ENCODE measurements at places on chromosomes 12 and 14.

GRCh38 chr12:45244561-45245343 lies 28.9 kb downstream of the ANO6 start:
- peak; percentile 73 for DNase-seq

DNA sequence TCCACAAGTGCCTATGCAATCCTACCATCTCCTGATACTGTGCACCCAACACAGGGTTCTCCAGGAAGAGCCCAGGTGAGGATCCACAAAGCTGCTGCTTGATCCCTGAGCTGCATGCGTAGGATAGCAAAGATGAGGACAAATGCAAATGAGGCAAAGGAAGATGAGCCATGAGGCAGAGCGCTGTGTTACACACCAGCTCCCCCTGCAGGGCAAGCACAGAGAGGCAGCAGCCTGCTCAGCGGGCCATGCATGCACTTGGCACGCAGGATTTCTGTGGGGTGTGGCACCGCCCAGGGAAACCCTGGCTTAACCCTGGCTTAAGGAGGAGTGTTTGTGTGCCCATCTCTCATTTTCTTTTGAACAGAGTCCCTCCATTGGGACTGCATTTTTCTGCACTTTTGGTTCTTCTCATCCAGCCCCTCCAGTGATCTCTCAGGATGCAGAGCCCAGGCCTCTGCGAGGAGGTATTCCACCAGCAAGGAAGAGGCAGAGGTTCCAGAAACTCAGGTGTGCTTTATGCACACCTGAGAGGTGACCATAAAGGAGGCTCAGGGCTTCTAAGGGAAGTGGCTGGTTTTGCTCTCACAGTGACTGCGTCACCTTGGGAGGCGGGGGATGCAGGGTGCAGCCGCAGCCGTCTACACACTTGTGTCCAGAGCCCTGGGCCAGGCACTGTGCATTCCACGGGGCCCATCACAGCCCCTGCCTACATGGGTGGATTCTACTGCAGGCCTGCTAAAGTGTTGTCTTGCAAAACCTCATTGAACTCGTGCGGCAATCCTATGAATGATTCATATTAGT lies 973.3 kb upstream of the TMEM132C start:
- DNase-seq, result peak; percentile 80

DNA sequence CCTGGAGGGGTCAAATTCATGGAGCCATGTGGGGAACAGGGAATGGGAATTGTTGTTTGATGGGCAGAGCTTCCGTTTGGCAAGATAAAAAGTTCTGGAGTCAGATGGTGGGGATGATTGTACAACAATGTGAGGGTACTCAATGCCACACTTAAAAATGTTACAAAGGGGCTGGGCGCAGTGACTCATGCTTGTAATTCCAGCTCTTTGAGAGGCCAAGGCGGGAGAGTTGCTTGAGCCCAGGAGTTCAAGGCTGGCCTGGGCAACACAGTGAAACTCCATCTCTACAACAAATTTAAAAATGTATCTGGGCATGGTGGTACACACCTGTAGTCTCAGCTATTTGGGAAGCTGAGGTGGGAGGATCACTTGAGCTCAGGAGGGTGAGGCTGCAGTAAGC lies 66.0 kb upstream of the DIO3 start:
- DNase-seq, result peak; percentile 29

DNA sequence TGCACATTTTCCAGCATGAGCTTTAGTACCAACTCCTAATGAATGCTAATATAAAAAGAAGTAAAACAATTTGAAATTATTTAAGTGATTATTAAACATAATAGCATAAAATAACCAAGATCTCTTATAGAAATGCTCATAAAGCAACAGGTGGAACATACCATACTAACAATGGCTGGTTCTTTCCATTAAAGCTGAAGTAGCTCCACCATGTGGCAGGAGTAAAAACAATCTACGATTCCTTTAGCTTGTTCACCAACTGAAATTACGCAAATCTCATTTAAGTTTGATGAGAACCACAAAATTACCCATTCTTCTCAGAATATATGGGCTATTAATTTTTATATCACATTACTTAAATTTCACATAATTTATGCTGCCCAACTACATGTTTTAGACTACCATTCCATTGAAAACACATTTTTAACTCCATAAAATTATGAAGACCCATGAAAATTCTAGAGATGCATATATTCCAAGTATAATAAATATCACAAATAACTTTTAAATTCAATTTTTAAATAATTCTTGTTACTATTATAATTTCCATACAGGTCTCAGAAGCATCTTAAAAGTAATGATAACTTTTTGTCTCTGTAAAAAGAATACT lies 213.6 kb downstream of the DAD1 start:
- DNase-seq, result peak; percentile 44

GRCh38 chr14:88995437-88996198 lies 171.2 kb downstream of the TTC8 start:
- peak; percentile 65 for DNase-seq

GRCh38 chr12:127014079-127014478 lies 1252.9 kb upstream of the TMEM132C start:
- DNase-seq, result no peak

DNA sequence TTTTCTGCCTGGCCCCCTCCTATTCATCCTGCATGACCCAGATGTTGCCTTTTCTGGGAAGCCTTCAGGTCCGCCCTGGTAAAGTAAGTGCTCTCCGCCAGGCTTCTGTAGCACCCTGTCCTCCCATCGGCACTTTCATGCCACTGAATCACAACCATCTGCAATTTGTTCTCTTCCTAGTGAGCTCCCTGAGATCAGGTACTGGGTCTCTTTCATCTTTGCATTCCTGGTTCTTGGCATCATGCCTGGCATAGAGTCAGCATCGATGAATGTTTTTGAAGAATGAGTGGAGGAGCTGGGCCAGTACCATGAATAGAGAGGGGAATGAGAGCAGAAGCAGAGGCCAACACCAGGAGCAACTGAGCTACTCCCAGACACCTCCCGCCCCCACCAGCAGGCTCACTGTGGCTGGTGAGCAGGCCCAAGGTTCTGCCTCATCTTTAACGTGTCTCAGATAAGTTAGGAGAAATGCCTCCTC lies 13.1 kb downstream of the ZDHHC22 start:
- peak; percentile 54 for DNase-seq

GRCh38 chr12:120290609-120291305 lies 946 bp downstream of the RNU4-2 start:
- peak; percentile 95 for DNase-seq

DNA sequence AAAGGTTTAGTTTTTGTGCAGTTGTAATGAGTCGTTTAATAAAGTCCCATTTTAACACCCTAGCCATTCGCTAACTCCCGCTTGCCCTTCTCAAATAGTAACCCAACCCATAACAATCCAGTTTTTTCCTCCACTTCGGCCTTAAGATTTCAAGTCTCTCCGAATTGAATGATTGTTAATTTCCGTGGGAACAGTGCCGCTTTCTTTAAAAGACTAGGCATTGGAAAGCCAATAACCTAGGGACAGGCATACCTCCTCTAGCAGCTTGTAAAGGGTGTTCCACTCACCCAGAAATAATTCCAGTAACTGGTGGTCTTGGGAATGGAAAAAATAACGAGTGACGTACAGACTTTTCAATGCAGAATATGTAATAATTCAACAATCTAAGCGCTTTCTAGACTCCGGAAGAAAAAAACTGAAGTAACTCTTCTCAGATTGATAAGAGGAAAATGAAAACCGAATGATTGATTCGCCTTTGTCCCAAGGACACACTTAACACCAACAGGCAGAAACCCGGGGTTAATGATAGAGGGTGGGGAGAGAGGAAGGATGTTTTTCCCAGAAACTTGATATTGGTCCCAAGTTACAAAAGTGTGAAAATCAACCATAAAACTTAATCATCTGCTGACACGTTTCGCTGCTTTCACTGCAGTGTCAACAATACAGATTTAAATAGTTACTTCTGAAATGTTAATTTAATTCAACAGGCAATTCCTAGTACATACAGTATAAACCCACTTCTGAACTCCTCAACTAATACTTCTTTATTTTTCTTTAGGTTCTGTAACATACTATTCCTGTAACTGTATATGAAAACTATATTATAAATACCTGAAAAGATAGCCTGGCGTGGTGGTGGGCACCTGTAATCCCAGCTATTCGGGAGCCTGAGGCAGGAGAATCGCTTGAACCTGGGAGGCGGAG lies 1.0 kb upstream of the SINHCAF start:
- no peak for DNase-seq

DNA sequence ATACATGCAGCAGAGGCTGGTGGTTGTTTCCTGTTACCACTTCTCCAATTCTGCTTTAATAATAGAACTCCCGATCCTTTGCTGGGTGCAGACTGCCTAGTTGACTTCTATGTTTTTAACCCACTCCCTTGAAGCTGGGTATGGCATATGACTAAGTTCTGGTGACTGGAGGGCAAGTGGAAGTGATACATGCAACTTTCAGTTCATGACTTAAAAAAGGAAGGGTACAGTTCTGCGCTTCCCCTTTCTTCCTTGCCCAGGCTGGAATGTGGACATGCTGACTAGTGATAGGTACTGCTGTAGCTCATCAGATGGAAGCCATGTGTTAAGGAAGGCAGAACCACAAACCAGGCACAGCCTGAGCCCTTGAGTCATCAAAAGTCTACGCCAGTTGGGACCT lies 2.4 kb upstream of the A2M start:
- no peak for DNase-seq

DNA sequence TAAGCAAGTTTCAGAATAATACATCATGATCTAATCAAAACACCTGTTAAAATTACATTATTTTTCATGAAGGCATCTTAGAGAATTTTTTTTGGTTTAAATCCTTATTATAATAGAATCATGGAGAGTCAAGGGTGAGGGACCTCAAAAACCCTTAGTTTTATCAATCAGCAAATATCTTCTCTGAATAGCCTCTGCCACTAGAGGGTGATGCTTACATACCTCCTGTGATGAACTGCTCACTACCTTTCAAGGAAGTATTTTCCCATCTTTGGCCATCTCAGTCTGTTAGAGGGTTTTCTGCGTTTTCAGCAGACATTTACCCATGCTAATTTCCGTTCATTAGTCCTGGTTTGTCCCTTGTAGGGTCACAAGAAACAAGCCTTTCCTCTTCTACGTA lies 200.2 kb downstream of the TRHDE start:
- DNase-seq, result no peak

DNA sequence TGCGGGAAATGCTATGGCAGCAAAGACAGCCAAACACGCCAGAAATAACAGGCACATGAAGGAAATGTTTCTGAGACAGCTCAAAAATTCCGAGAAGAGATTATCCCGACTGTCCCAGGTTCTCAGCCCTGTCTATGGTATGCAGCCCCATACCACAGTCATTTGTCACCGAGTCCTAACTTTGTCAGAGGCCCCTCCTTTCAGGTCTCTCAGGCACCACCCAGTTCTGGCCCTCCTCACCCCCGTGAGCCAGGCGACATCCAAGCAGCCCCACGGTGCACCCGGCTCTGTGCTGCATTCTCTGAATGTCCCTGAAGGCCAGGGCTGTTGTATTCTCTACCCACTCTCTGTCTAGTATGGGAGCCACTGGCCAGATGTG lies 24.0 kb downstream of the SSH1 start:
- peak; percentile 93 for DNase-seq

- DNase-seq, result no peak
Observed at GRCh38 chr12:89386138-89386537, 33.8 kb upstream of the DUSP6 start.

DNA sequence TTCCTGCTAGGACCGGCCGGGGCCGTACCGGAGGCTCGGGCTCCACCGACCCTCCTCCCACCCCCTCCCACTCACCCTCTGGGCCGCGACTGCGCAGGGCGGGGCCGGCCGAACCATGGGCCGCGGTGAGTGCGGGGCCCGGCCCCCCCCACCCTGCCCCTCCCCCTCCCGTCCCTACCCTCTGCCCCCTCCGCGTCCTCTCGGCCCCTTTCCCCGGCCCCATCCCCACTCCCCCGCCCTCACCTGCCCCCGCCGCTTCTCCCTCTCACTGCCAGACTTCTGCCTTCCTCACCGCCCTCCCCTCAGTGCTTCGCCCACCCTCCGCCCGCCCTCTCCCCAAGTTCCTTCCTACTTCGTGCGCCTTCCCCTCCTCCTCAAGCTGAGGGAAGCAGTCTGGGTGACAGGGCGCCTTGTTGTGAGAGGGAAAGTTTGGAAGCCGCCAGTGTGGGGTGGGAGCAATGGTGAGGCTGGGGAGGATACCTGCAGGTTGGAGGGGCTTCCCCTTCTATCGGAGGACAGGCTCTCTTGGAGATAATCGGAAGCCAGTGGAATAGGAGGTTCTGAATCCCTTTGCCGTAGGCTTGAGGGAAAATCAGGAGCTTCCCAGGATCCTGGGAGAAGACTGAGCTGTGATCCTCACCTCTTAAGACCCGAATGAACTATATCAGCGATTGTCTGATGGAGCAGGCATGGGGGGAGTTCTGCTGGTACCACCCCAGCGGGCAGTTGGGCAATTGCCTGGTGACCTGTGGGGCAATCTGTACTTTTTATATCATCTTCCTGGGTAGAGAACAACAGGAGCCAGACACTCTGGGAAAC lies 472 bp downstream of the MBD6 start:
- peak; percentile 54 for DNase-seq
